Daoy (cell line): ENCODE measurements at places on chromosomes 11 and 22. TPM values are rescaled to one million over a fixed set of nuclear protein-coding genes. Genes with fewer than 3 reads are reported as not detected.

The RFPL1 gene
- total RNA-seq = not detected in 2 replicates

The KRTAP5-1 gene
- not detected in 2 replicates for total RNA-seq

The MS4A15 gene
- total RNA-seq = not detected in 2 replicates

The RBMXL2 gene
- not detected in 2 replicates for total RNA-seq

The PRG3 gene
- total RNA-seq = not detected in 2 replicates

The PLAAT5 gene
- total RNA-seq = not detected in 2 replicates

- DNase-seq = no peak
Observed at GRCh38 chr11:27972522-27973170, 135.3 kb downstream of the KIF18A start.

DNA sequence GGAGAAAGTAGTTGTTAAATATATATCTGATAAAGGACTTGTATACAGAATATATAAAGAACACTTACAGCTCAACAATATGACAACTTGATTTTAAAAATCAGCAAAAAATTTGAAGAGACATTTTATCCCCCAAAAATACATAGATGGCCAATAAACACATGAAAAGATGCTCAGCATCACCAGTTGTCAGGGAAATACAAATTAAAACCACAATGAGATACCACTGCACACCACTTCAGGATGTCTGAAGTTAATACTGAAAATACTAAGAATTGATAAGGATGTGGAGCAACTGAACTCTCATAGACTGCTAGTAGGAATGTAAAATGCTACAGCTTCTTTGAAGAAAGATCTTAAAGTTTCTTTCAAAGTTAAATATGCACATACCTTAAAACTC, 49.2 kb downstream of the KREMEN1 start:
- DNase-seq = no peak

- peak; percentile 77 for DNase-seq
Observed at GRCh38 chr11:66335531-66336233, 552 bp downstream of the RIN1 start.

DNA sequence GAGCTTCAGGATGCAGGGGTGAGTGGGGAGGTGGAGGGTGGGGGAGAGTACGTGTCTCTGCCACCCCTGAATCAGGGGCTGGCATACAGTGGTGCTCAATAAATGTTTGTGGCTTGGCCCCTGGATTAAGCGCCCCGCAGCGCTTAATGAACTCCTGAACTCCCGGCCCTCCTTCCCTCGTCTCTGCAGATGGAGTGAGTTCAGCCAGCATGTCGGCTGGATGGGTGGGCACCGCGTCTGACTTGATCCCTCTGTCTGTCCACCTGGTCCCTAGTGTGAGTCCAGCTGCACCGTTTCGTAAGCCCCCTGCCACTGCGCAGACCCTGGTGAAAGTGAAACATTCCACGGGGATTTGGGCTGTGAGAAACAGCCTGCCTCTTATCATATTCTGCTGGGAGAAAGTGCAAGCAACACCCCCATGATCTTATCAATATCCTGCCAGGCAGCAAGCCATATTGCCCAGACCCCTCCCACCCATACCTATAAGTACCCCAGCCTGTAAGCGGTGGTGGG, 12.0 kb upstream of the MRGPRD start:
- no peak for DNase-seq

GRCh38 chr11:62962391-62962790, 22.4 kb downstream of the SLC22A6 start:
- no peak for DNase-seq

GRCh38 chr11:132220474-132220873, 850.1 kb downstream of the NTM start:
- DNase-seq = no peak

DNA sequence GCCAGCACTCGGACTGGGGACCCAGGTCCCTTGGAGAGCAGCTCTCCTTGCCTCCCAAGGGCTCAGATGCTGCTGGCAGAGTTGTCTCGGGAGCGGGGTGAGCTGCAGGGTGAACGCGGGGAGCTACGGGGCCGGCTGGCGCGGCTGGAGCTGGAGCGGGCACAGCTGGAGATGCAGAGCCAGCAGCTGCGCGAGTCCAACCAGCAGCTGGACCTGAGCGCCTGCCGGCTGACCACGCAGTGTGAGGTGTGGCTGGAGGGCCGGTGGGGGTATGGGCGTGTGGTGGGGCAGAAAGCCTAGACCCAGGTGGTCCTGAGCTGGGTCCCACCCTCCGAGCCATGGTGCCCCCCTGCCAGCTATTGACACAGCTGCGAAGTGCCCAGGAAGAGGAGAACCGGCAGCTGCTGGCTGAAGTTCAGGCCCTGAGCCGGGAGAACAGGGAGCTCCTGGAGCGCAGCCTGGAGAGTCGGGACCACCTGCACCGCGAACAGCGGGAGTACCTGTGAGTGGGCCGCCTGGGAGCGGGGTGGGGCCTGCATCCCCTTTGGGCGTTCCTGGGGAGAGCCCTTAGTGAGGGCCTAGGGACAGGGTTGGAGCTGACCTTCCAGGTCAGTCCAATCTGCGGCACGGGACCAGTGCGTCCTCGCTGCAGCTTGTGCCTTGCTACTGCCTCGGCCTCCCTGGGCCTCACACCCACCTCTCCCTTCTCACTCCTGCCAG, 5.8 kb upstream of the RPS6KA4 start:
- DNase-seq = no peak

- no peak for DNase-seq
Observed at GRCh38 chr11:44865866-44866272, 84.8 kb downstream of the TP53I11 start.

GRCh38 chr11:113481226-113481625, 6.0 kb upstream of the DRD2 start:
- DNase-seq = no peak

DNA sequence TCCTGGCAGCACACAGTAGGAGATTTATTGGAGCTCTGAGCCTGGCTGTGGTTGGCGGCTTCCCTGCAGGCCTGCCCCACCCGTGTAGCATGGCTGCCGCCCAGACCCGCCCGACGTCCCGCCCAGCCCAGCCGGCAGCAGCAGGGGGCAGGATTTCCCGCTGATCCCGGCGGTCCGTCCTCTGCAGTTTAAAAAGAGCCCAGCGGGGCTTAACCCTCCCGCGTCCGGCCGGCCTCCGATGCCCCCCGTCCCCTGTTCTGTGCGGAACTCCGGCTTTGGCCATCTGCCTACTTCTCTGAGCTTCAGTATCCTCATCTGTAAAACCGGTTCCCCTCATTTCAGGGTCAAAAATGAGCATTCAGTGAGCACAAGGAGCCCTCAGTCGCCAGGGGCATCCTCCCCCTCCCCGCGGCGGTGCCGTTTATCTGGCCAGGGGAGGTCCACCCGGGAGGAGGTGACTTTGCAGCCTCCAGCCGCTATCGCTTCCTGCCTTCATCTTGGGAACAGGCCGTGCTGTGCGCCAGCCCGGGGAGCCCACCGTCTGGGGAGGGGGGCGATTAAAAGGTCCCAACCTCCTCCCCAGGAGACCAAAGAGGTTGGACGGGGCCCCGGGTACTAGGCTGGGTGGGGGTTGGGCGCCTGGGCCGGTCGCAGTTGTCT, at the start of gene GAS2L1:
TSS of gene GAS2L1 (plus strand) at position 476 of the 660 bp plus-strand sequence. CDS start 1,456 bp downstream, outside the sequence.
- peak; percentile 85 for DNase-seq

DNA sequence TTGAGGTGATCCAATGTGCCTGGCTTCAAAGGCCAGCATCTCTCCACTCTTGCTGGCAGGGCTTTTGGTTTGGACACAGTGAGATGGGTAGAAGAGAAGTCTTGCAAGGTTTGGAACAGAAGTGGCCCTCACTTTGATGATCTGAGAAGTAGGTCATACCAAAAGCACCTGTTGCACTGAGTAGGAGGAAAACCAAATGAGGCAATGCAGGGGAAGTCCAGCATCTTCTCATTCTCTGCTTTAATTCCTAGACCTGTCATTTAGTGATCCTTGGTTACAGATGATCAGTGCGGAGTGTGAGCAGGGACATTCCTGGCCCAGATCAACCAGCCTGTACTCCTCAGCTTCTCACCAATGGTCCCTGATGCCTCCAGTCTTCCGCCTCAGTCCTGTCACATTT, 990.5 kb downstream of the OPCML start:
- no peak for DNase-seq

DNA sequence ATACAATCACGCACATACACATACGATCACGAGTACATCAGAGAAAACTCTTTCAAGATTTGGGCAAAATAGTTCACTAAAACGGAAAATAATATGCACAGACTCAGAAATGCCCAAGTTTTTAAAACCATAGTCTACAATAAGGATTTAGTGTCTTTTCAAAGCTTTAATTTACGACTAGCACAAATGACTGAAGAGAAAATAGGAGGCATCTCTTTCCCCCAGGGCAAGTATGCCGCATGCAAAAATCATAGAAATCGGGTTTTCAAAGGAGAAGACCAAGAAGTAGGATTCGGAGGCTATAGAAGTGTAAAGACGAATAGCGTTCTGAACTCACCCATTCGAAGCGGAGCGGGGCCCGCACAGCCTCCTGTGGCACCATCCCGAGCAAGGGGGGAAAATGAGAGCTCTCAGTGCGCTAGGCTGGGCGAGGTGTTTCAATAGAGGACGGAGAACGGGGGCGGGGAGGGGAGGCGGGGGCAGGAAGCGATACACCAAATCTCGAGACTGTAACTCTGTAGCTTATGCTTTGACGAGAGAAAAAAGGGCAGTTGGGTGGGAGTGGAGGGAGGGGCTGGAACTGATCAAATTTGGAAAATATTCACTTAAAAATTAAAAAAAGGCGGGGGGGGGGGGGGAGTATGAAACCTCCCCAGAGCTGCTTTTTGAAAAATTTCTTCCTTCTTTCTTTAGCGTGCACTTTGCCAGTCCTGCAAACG, 15.8 kb downstream of the BLID start:
- no peak for DNase-seq
